NCI-H524 (cell line): ENCODE measurements at places on chromosomes 7 and 10.

- no peak for DNase-seq
Observed at GRCh38 chr10:81872206-81872862, 2.7 kb upstream of the NRG3 start.

- no peak for DNase-seq
Observed at GRCh38 chr10:12314836-12315235, 34.5 kb upstream of the CAMK1D start.

DNA sequence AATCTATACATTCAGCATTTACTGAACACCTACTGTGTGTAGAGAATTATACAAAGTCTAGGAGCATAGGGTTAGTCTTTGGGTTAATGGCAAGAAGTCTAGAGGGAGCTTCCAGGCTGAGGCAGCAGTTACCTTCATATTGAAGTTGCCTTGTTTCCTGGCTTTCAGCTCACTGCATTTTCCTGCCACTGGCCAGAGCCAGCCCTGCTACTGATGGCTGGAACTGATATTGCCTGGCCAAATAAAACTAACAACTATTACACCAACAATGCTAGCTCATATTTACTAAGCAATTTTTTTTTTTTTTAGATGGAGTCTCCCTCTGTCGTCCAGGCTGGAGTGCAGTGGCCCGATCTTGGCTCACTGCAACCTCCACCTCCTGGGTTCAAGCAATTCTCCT lies 165.7 kb upstream of the ITGB1 start:
- no peak for DNase-seq

DNA sequence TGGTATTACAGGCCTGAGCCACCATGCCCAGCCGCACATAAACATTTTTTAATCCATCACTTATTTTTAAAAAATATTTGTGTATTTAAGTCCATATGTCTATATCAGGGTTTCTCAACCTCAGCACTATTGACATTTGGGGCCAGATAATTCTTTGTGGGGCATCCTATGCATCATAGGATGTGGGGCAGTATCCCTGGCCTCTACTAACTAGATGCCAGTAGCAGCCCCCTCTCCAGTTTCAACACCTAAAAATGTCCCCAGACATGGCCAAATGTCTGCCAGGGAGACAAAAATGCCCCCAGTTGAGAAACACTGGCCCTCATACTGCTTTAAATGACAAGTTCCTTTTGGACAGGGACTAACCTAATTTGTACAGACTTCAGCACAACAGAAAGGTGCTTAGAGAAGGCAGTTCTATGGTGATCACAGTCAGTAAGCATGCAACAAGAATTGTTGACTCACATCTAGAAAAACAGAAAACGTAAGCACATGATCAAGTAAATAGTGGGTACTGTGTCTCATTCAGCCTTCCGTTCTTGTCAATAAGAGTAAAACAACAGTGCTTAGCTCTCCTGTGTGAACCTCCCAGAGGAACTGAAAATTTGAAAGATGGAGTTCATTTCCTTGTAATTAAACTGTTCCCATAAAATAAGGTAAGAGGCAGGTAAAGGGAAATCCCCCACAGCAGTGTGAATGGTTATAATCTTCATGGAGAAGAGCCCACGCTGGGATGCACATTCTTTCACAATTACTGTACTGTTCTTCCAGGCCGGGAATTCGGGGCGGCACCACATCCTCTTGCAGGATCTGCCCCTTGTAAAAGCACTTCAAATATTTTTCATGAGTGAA lies 17.3 kb upstream of the ADRB1 start:
- DNase-seq, result no peak

GRCh38 chr10:63588436-63589167 lies 67.4 kb downstream of the REEP3 start:
- no peak for DNase-seq
